ENCODE measurements at places on chromosomes 2 and 18.

DNA sequence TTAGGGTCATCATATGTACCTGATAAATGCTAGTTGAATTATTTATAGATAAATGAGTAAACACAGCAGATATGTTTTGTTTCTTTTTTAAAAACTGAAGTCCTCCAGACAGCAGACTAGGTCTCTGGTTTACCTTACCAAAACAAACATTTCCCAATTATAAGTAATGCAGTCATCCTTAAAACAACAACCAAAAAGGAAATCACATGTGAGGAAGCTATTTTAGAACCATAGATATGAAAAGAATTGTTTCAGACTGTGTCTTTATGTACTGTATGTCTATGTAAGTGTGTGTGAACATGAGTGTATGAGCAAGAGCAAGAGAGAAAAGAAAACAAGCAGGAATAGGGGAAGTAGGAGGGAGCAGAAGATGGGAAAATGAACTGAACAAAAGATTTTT is 441.0 kb downstream of the CPS1 start:
- DNase-seq: no peak

- no peak for DNase-seq
These were observed 86.6 kb downstream of the DNER start for GRCh38 chr2:229627728-229628127.

DNA sequence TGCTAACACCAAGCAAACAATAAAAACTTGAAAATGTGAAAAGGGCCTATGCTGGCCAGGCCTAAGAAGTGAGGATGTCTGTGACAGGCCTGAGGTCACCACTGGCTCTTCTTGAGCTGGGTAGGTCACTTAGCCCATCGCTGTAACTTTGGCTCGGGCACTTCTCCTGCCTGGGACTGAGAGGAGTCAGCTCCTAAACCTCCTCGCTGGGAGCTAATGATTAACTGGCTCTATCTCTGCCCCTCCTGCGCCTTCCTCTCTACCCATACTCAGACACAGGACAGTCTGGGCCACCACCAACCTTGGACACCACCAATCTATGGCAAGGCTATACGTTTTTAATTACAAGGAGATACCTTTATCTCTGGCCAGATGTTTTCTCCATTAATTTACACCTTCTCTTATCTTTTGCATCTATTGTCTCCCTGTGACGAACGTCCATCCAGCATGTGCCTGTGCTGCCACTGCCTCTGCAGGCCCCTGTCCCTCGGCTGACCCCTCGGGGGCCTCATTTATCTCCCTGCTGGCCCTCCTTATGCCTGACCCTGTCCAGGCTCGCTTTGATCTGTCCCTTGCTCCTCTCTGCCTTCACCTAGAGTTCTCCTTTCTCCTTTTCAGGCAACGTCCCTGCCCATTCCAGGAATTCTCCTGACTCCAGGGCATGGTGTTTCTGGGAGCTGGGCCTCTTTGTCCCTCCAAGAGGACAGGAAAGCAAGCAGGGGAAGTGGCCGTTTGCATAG is 149.1 kb upstream of the GATA6 start:
- DNase-seq: no peak

DNA sequence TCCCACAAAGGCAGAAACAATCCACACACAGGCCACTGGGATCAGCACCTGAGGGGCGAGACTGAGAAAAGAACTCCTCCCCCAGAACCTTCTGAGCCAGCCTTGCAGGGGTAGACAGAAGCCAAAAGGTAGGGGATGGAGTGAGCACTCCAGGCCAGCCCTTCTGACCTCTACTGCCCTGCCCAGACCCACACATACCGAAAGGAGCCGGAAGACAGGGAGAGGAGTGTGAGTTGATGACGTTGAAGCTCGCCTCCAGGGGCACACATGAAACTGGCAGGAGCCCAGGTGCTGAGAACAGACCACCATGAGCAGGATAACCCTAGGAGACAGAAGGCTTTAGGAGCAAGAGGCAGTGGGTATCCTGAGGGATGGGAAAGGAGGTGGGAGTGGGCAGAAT is 1.8 kb downstream of the SLC23A3 start:
- no peak for DNase-seq

DNA sequence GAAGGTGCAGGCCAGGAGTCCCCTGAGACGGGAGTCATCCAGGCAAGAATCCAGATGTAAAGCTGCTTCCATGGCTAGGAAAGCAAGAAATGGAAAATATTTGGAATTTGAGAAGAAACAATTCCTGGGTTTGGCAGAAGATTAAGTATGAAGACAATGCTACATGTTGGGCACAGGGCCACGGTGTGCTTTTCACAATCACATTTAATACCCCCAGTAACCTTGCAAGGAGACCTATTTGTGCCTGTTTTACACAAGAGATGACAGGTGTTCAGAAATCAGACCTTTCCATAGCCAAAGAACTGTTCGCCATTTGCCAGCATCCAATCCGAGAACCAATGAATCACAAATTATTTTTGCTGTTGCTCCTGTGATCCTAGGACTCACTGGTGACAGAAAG is 50.5 kb downstream of the KCTD1 start:
- peak; percentile 23 for DNase-seq
